Body of pancreas (tissue), 4 donors: ENCODE measurements at places on chromosomes 6 and 20.

GRCh38 chr6:53282234-53282633 lies 66.5 kb downstream of the ELOVL5 start:
- DNase-seq = no peak

DNA sequence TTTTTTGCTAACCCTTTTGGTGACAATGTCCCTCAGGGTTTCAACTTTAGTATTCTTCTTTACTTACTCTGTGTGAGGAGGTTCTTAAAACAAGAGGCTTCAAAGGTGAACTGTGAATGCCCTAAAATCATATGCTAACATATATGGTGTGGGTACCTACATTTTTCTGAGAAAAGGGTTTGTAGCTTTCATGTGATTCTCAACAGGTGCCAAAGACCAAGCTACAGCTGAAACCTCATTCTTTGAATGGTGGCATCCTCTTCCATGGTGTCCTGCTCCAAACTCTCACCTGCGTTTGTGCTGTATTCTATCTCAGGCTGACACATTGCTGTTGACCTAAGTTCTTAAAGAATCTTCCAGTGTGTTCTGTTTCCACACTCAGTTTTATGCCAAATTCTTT lies 177.3 kb downstream of the PRL start:
- no peak for DNase-seq

DNA sequence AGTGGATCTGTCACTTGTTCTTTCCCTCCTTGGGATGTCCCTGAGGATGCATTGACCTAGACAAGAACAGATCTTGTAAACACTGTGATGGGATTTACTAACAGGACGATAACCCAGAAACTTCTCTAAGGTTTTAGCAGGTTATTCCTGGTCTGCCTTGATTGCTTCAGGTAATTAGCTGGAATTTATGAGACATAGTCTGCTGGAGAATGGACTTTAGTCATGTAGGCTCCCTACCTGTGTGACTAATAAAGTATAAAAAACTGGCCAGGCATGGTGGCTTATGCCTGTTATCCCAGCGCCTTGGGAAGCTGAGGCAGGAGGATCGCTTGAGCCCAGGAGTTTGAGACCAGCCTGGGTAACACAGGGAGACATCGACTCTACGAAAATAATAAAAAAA lies 96.1 kb downstream of the PAK5 start:
- DNase-seq = no peak

DNA sequence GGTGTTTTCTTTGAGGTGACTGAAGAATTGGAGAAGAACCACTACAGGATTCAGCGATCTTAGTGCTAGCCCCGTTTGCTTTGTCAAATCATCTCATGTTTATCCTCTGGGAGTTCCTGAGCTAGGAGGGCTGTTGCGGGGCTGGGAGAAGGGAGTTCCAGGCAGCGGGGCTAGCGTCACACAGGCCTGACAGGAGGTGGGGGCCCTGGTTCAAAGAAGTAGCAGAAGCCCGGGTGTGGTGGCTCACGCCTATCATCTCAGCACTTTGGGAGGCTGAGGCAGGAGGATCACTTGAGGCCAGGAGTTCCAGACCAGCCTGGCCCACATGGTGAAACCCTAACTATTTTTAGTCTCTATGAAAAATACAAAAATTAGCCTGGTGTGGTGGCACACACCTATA lies 33.2 kb upstream of the SULF2 start:
- DNase-seq = no peak

DNA sequence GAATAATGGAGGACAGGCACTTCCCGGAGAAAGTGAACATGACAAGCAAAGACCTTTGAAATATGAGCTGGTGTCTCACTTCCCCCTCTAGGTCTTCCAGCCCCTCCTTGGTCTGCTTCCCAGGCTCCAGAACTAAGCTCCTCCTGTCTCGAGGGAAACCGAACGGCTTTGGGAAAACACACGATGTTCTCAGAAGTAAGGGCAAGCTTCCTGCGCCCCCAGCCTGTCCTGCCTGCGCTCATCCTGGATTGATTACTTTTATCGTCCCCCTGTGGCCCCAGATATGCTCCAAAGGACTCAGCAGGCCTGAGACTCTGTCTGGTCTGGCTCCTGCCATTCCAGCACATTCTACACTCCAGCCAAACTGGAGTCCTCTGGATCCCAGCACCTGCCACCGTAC lies 83.4 kb downstream of the ZNF217 start:
- DNase-seq = no peak

GRCh38 chr20:18663932-18664331 lies 76.1 kb downstream of the DTD1 start:
- DNase-seq = no peak

DNA sequence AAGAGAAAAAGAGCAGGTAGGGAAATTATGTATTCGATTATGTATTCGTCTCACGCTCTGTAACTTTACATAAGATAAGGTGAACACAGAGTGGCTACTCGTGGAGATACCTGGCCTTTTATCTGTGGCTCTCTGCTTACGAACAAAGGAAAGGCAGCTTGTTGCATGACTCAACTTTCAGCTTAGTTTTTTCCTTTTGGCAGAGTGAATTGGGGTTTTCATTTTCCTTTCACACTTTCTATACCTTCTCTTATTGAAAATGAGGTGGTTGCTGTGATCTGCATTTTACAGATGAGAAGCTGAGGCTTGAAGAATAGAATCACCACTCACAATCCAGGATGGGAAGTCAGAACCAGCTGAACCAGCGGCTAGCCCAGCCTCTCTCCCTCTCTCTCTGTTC lies 13.3 kb upstream of the KCNK15 start:
- no peak for DNase-seq

- DNase-seq = peak; percentile 29
Measured at GRCh38 chr6:132764370-132764769, 6.7 kb upstream of the VNN2 start.

DNA sequence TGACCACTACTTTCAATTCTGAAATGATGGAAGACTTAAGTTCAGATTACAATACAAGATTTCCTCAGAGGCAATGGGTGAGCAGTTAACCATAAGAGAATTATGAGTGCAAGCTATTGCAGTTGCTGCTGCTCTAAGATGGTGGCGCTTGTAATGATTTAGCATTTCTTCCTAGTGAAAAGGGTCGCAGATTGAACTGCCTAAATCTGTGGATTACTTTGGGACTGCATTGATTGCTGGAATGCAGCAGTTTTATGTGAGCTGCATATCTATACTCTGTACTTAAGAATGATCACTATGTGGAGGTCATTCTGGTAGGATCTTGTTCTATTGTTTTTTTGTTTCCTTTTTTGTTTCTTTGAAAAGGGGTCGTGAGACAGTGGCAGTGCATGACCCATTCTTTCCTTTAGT lies 5.3 kb downstream of the SCAF8 start:
- DNase-seq = no peak

GRCh38 chr6:28944412-28944865 lies 20.7 kb upstream of the TRIM27 start:
- DNase-seq = peak; percentile 66

- DNase-seq = no peak
Measured at GRCh38 chr6:48833916-48834315, 629.1 kb downstream of the MMUT start.

DNA sequence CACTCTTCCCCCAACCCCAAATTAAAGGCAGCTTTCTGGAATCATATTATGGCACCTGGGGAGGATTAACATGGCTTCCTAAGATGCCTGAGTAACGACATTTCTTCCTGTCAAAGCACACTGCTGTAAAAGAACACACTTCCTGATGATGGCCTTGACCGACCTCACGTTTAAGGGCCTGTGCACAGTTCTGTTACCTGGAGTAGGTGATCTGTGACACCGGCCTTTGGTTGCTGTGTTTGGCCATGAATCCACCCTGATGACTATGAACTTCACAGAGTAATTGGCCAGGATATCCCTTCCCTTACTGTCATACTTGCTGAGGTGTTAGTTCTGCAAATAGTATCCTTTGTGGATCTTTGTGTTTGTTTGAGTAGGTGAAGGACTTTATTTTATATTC lies 45.8 kb downstream of the PLCB4 start:
- no peak for DNase-seq
